ENCODE measurements at places on chromosomes 1 and 21.

DNA sequence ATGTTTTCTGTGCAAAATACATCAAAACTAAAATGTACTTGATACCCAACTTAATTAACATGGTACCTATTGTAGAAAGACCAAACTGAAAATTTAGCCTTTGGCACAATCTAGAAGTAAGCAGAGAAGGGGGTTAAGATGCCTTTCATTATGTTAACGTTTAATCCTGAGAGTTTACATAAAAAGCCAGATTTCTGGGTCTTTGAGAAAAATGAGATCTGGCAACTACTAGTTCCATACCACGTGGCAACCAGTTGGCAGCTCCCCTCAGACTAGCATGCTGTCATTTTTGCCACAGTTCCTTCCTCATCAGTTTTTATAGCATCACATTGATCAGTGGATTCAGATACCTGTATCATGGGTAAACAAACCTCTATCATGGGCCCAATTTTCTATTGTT, 1.5 kb downstream of the RO60 start:
- DNase-seq = peak; percentile 64

- DNase-seq = no peak
Observed at GRCh38 chr1:214615871-214616270, 12.9 kb downstream of the CENPF start.

- DNase-seq = no peak
Observed at GRCh38 chr1:8533124-8533523, 215.2 kb downstream of the SLC45A1 start.

DNA sequence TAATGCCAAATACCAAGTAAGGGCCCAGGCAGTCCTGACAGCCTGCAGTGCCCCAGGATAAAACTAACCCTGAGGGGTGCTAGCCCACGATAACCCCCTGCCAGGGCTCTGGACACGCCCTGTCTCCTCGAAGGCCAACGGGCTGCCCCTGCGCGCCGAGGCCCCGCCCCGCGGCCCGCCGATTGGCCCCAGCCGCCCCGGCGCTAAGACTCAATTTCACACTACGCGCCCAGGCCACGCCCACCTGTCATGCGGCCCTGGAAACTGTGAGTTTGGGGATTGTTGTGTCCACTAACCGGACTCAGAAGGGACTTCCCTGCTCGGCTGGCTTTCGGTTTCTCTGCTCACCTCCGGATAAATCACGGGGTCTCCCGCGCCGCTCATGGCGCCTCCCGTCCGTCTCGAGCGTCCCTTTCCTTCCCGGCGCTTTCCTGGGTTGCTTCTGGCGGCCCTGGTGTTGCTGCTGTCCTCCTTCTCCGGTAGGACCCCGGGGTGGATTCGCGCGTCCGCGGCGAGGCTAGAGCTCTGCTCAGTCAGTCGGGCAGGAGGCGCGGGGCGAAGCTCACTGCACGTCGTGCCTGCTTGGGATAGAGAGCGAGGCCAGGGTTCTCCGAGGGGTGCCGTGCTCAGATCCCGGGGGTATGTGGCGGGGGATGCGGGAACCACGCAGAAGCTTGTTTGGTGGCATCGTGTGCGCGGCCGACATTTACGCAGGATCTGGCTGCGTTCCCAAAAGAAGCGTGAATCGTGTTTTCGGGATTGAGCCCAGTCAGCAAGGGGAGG, at the start of gene CR1L:
Gene CR1L, plus strand, starts transcription at position 282 of the 783 bp plus-strand sequence. Its CDS starts 101 bp downstream, at position 383.
- no peak for DNase-seq

DNA sequence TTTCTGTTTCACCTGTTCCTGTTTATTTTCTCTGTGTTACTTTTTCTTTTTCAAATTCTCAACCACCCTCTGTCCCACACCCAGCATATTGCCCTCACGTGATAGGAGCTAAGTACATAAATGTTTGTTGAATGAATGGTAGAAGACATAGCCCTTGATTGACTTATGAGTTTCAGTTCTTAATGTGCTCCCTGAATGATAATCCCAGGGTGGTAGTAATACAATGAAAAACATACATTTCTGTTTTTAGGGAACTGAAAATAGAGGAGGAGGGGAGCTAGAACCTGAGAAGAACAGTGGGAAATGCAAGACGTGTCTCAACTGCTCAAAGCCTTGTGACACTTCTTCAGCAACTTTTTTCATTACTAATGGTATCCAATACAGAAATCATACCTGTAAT, 147.1 kb downstream of the SPATA46 start:
- peak; percentile 45 for DNase-seq

DNA sequence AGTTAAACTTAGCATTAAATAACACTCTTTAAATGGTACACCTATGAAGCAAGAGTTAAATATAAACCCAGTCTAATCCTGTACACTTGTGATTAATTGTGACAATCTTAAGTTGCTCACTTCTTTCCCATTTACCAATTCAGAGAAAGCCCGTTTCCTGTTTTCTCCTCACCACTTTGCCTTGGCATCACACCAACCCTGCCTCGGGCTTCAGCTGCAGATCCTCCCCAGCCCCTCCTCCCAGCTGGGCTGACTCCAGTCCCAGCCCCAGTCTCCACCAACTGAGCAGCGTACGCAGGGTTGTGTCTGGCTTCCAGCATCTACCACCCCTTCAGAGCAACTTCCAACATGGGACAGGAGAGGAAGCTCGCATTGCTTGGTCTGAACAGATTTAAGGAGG, 4.1 kb downstream of the PYCR2 start:
- DNase-seq = peak; percentile 98
